SHP77 (cell line): ENCODE measurements at places on chromosomes 1 and 21.

GRCh38 chr1:178682429-178682828 lies 42.6 kb upstream of the RALGPS2 start:
- no peak for DNase-seq

GRCh38 chr1:162861101-162861500 lies at the start of gene CCDC190:
CCDC190 (minus strand) TSS chr1:162861175; CDS start chr1:162859646, 1,529 bp downstream.
- no peak for DNase-seq

- no peak for DNase-seq
Observed at GRCh38 chr1:181086926-181087325, 1.6 kb upstream of the IER5 start.

DNA sequence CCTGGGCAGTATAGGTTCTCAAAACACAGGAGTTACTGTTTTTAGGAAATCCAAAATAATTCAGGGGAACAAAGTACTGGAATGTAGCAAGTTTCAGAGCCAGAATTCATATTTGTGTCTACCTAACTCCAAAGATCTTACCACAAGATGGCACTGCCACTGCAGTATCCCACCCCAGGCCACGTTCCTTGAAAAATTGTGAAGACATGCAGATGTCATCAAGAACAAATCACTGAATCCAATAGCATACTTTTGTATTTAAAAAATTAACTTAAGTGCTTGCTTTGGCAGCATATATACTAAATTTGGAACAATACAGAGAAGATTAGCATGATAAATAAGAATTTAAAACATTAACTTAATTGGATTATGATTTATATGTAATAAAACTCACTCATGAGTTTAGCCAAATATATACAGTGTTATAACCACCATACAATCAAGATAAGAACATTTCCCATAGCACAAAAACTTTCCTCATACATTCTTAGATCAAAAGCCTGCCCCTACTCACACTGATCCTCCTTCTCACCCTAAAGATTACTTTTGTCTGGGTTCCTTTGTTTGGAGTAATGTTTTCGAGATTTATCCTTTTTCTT lies 209.9 kb downstream of the FAF1 start:
- no peak for DNase-seq

DNA sequence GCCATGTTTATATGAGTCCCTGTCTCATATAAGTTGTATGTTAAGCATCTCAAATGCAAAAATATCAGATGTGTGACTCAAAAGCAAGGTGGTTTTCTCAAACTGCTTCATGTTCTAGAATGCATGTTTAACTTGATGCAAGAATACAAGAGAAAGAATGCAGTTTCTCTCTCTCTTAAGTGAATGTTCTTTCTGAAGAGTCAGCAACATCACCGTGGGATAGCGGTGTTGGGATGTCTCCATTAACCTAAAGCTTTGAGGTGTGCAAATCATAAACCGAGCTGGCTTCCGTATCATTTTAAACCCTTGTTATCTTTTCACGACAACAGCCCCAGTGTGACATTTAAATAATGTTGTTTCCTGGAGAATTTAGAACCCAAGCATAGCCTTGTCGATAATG lies 48.4 kb upstream of the TARBP1 start:
- DNase-seq: no peak

- DNase-seq: no peak
Observed at GRCh38 chr1:38997901-38998190, 6.8 kb downstream of the AKIRIN1 start.

DNA sequence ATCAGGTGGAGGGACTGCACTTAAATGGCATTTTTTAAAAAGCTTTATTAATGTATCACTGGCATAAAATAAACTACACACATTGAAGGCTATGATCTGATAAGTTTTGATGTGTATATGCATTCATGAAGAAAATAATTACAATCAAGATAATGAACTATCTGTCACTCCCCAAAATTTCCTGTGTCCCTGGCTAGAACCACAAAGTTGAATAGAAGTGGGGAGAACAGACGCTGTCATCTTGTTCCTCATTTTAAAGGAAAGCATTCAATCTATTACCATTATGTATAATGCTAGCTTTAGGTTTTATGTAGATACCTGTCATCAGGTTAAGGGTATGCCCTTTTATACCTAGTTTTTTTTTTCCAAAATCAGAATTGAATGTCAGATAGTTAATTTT lies 38.1 kb upstream of the C1orf87 start:
- DNase-seq: no peak

DNA sequence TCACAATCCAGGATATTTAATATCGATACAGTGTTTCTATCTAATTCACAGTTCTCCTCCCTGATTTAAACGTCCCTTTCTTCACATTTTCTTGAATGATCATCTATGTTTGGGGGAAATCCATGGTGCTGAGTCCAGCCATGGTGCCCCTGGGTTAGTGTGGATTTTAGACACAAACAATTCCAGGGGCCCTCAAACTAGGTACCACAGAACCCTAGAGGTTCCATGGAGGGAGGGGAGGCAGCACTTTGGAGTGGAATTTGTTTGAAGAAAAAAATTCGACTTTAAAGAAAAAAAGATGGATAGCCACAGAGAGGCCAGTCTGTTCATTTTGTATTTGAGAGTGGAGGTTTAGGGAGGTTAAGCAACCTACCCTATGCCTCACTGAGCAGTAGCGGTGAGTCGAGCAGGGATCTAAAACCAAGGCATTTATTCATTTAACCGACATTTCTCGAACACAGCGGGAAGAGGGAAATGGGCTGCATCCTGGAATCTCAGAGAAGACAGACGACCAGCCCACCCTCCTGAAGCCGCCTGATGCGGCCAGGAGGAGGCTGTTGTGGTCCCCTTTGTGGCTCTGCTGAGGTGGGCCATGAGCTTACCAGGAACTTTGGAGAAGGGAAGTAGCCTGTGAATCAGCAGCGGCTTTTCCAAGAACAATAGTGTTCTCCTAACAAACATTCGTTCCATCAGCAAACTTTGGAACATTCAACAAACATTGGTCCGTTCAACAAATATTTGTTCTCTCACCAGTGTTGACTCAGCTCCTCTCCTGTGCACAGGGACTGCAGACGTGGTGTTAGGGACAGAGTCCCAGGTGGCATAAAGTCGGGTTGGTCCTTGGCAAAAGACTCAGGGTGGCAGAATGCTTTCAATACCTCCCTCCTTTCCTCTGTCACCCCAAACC lies 103.5 kb upstream of the ZBTB40 start:
- peak; percentile 66 for DNase-seq

DNA sequence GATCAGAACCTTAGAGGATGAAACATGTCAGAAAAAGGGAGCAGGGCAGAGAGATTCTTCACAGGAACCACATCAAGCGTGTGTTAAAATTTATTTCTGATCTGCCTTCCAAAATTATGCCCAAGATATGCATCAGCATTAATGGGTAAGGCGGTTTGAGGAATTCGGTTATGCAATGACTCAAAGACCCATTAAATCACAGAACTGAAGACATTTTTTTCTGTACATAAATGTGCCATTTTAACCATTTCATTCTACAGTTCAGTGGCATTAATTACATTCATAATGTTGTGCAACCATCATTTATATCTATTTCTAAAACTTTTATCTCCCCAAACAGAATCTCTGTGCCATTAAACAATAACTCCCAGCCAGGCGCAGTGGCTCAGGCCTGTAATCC lies 43.4 kb downstream of the CNST start:
- DNase-seq: no peak

DNA sequence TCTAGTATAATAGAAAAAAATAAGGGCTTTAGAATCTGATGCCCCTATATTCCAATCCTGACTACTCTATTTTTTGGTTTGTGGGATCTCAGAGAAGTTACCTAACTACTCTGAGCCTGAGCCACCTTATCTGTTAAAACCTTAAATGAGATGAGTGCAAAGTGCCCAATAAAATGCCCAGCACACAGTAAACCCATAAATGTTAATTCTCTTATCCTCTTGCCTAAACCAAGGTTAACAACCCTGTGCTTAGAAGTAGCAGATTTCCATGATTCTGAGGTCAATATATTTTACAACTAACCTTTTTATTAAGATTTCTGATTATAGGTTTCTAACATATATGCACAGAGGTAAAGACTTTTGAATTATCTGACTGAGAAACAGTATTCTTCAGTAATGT lies 35.8 kb downstream of the DOCK7 start:
- no peak for DNase-seq

GRCh38 chr21:41562101-41563000 lies 54.4 kb upstream of the TMPRSS2 start:
- DNase-seq: no peak

GRCh38 chr1:186429017-186429416 lies 31.9 kb downstream of the PDC start:
- DNase-seq: no peak

DNA sequence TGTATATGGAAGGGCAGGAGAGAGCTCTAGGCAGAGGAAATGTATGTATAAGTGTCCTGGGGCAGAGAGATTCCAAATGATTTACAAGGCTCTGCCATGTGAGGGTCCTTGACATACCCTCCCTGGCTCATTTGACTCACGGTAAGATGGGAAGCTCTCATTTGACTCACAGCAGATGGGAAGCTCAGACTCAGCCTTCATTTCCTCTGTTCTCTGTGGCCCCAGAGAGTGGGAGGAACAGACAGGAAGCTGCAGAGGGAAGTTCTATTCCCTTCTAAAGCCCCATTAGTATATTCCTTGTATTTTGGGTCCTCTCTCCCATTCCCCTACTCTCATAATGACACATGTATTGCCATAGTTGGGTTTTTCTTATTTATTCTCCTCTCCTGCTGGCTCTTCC lies 44.9 kb downstream of the FOXD2 start:
- no peak for DNase-seq

DNA sequence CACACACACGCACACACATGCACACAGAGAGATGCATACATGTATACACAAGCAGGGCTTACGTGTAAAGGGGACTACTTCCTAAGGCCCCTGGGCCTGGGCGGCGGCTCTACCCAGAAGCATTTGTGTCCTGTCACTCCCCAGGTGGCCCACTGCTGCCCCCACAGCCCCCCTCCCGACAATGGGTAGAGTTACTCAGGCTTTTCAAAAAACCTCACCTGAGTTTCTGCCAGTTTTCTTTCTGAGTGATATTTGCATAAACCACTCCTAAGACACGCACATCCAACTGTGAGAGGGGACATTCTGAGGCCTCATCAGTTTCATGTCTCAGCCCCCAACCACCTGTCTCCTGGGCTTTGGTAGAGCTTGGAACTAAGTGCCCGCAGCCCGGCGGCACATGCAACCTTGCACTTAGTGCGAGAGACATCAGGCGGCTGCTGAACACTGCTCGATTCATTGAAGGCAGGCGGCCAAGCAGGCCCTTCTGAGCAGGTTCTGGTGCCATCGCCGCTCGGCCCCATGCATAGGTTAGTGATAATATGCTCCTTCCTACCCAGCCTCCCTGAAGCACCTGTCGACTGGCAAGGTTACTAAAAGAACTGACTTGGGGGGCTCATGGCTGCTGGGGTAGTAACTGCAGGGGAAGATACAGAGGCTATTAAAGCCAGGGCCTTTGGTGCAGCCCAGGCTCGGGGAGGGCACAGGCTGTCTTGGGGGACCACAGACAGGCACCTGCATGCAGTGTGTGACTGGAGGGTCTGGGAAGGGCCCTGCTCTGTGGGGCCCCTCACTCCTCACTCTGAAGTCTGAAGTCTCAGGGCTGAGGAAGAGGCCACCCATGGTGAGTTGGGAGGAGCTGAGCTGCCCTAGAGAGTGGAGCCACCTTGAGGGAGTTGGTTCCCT lies 364.2 kb upstream of the VAMP3 start:
- no peak for DNase-seq

DNA sequence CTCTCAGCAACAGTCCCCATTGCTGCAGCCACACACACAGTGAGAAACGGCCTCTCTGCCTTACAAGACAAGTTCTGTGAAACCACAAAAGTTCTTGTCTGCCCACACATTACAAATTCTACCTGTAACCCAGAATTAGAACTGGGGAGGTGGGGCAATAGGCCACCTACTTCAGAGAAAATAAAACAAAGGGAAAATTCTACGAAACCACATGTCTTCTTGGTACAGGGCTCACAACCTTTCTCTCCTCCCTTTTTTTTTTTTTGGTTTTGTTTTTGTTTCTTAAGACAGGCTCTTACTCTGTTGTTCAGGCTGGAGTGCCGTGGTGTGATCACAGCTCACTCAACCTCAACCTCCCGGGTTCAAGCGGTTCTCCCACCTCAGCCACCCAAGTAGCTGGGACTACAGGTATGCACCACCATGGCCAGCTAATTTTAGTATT lies 30.2 kb downstream of the LPAR3 start:
- no peak for DNase-seq

DNA sequence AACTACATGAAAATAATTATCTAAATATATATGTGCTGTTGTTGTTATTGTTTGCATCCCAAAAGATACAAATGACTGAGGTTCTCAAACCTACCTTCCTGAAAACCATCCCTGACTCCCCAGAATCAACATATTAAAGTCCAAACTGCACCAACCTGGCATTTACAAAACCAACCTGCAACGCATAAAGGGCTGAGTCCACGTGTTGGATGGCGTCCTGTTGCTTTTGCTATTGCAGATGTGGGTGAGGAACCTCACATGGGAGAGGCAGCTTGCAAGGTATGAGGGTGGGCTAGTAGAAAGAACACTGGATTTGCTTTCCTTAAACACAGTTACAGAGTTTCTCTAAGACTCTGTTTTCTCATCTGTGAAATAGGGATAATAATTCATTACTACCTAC lies 1.5 kb upstream of the C8B start:
- no peak for DNase-seq

GRCh38 chr21:36615274-36615964 lies 83.5 kb upstream of the SIM2 start:
- DNase-seq: no peak

DNA sequence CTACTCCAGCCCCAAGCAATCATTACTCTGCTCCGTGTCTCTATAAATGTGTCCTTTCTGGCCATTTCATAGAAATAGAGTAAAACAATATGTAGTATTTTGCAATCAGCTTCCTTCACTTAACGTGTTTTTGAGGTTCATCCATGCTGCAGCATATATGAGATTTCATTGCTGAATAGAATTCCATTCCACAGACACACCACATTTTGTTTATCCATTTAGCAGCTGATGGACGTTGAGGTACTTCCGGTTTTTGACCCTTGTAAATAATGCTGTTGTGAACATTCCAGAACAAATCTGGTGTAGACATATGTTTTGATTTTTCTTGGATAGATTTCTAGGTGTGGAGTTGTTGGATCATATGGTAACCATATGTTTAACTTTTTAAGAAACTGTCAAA lies 30.7 kb downstream of the ADAM30 start:
- no peak for DNase-seq

- no peak for DNase-seq
Observed at GRCh38 chr1:171507435-171507834, 22.1 kb downstream of the PRRC2C start.

DNA sequence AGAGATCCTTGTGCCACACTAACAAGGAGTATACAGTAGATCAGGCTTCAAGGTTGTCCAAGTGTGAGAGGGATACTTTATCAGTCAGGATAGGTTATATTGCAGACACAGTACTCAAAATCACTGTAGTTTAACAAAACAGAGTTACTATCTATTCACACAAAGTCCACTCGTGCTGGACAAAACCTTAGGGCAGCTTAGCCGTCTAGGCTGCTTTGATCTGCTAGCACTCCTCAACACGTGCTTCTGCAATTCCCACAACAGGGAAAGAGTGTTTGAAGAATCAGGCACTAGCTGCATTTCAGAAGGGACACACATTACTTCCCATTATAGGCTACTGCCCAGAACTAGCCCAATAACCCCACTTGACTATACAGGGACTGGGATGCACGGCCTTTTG lies 39.5 kb downstream of the MEF2D start:
- DNase-seq: no peak
